ENCODE measurements at places on chromosomes 1 and 21.
A peak's percentile ranks its signal among the peaks of the same experiment; 100 is the strongest.

- DNase-seq, result no peak
Observed at GRCh38 chr1:48979940-48980339, 203.2 kb upstream of the BEND5 start.

DNA sequence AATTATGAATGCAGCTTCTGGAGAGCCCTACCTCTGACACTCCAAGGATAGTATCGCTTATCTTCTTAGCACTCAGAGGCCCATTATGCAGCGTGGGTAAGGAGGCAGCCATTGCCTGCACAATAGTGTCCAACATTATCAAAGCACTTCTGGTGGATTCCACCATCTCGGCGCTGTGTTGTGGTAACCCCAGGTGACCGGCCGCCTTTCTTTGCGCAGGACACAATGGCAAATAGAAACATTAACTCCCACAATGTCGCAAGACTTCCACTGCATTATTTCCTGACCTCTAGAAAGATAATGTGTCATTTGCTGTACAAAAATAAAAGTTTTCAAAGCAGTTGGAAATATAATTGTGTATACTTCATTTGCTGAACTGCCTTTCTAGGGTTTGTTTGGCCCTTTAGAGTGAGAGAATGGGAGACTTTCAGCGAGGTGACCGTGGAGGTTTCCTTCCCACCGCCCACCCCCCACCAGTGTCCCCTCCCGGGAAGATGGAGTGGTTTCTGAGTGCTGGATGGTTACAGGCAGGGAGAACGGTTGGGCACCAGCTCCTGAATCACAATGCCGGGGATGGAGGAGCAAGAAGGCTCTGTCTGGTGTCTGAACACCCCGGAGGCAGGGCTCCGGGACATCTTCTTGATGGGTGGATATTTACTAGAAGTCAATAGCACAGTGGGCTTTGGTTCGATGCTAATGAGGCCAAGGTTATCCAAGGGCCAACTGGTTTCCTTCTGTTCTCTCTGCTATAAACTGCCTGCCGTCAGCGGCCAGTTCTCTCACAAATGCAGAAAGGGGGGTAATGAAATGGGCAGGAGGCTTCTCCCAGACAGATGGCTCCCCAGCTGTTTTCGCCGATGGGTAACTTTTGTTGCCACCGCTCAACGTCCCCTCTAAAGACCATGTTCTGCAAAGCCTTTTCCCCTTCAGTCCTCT is 215.4 kb upstream of the PROX1 start:
- DNase-seq, result no peak

GRCh38 chr1:41236781-41237180 is 5.3 kb downstream of the SCMH1 start:
- DNase-seq, result no peak

DNA sequence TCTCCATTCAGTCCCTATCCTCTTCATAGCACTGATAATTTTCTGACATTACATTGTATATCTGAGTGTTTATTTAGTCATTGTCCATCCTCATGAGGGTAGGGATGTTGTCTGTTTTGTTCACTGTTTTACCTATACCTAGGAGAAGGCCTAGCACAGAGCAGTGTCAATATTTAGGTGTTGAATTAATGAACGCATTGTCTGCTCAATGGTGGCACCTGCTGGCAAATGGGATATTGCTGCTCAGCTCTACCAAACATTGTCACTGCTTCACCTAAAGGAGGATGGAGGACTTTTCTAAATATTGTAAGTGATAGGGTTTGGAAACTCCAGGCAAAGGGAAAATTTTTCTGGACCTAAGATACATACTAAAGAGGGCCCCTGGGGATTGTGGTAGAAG is 243.9 kb downstream of the RRAGC start:
- DNase-seq, result no peak

DNA sequence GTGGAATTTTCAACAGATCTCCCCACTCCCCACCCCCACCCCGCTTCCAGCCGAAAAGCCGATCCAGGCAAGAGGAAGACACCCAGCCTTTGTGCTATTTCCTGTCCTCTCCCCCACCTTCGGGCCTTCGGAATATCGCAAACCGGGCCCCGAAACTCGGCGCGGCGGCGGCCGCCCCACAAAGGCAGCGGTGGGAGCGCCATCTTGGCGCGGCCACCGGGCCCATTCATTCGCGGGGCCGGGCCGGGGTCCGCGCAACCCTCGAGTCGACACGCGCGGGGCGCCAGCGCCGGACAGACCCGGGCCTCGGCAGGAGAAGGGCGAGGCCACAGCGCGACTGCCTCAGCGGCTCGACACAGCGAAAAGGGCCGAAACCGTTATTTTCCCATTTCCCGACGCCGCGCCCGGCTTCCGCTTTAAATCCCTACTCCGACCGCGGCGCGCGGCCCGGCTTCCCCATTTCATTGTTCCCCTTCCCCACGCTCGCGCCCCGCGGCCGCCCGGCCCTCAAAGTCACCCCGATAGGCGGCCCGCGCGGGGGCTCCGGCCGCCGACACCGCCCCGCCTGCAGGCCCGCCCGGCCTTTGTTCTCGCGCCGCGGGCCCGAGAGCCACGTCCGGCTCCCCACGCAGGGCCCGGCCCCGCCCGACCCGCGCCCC is 911 bp downstream of the GNB1 start:
- DNase-seq, result peak; percentile 41

- peak; percentile 71 for DNase-seq
Observed at GRCh38 chr1:43934101-43934985, 742 bp downstream of the ARTN start.

DNA sequence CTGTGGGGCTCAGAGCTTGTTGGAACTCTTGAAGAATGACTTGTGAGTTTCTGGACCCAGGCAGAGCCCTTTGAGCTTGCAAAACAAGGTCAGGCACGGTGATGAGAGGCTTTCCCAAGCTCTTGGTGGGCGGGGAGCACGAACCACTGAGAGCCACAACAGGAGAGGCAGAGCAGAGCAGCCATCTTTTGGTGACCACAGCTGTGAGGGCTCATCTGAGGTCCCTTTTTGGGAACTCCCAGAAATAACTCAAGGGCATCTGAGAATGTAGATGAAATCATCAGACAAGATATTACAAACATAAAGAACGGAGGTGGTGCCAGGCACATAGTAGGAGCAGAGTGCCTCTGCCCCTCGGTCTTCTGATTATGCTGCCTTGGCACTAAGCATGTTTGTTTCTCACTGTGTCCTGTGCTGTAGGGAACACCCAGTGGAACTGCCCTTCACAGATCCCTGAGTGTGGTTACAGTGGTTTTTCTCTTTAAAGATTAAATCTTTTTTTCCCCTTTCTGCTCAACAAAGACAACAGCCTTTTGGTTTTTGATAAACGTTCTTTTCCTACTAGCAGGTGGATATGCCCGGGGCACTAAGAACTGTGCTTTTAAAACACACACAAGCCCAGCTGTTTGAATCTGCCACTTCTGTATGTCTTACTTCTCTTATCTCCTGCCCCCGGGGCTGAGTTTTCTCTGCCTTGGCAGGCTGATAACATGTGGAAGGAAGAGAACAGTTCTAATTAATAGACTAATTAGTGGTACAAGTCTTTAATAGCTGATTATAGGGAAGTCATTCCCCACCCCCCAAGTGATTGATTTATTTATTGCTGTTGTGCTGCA is 37.7 kb downstream of the CD34 start:
- no peak for DNase-seq

DNA sequence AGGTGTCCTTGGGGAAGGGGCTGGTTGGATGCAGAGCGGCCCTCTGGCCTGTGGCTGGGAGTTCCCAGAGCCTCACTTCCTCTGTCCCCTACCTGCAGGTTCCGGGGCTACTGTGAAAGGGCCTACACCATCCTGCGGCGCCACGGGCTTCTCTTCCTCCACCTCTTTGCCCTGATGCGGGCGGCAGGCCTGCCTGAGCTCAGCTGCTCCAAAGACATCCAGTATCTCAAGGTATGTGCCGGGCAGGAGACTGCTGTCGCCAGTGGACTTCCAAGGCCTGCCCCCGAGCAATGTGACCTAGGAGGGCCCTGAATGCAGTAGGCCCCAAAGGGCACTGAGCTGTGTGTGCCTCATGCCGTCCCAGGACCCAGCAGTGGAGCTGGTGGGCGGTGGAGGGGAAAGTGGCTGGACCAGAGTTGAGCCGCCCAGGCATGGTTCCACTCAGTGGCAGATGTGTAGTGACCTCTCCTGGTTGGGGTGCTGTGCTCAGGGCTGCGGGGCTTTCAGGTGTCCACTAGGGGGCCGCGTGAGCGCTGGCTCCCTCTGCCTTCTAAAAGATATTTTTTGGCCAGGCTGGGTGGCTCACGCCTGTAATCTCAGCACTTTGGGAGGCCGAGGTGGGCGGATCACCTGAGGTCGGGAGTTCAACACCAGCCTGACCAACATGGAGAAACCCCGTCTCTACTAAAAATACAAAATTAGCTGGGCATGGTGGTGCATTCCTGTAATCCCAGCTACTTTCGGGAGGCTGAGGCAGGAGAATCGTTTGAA is 73.4 kb downstream of the PIK3CD start:
- peak; percentile 45 for DNase-seq

DNA sequence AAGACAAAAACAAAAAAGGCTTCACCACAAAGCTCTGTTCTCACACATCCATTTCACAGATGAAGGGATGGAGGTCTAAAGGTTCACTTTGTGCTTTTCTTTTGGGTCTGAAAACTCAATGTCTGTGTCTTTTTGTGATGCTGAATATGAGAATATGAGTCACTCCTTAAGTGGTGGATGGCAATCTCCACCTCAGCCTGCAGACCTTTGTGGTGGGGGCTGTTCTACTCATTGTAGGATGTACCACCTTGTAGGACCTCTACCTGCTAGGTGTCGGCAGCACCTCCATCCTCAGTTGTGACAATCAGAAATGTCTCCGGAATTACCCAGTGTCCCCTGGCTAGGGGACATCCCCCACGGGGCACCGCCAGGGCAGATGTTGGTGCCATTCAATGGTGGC is 42.8 kb downstream of the UBASH3A start:
- no peak for DNase-seq

- DNase-seq, result peak; percentile 88
Observed at GRCh38 chr1:16351994-16352841, at the start of gene FBXO42. Gene FBXO42, minus strand, starts transcription at chr1:16352480. Its CDS starts 37,062 bp downstream, at chr1:16315418.

- peak; percentile 55 for DNase-seq
Observed at GRCh38 chr1:94463765-94464330, 45.7 kb downstream of the ABCD3 start.

- peak; percentile 55 for DNase-seq
Observed at GRCh38 chr1:27284425-27285273, 37.3 kb upstream of the TMEM222 start.

- no peak for DNase-seq
Observed at GRCh38 chr1:54362881-54363340, 43.3 kb downstream of the SSBP3 start.

- peak; percentile 14 for DNase-seq
Observed at GRCh38 chr1:20698195-20698910, 19.5 kb downstream of the KIF17 start.

GRCh38 chr1:92832537-92833114 is 786 bp downstream of the RPL5 start:
- DNase-seq, result no peak

- DNase-seq, result no peak
Observed at GRCh38 chr1:62178372-62178771, 16.3 kb upstream of the L1TD1 start.

All from mammary epithelial cell (primary cell).